Activated CD4-positive, alpha-beta memory T cell treated with anti-CD3 and anti-CD28 coated beads, Interleukin-2, amount 10 ng/mL, durations not matched to agents 7 days and 5 days (primary cell): ENCODE measurements at places on chromosomes 13 and 19.

- no peak for DNase-seq
Observed at GRCh38 chr19:18704054-18704453, 20.6 kb downstream of the CRTC1 start.

DNA sequence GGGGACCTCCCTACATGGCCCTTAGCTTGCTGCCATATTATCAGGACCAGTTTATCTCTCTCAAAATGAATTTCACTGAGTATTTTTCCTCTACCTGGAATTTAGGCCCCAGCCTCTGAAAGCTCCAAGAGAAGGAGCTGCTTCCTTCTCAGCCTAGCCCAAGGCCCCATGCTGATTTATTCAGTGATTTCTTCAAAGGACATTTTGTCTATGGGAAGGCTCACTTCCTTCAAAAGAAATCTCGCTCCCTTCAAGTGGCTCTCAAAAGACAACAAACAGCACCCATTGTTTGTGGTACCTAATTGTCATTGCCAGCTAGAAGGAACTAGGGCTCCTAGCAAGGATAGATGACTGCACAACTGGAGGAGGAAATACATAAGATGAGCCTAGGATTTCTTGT, 172.4 kb downstream of the SLC7A1 start:
- no peak for DNase-seq

DNA sequence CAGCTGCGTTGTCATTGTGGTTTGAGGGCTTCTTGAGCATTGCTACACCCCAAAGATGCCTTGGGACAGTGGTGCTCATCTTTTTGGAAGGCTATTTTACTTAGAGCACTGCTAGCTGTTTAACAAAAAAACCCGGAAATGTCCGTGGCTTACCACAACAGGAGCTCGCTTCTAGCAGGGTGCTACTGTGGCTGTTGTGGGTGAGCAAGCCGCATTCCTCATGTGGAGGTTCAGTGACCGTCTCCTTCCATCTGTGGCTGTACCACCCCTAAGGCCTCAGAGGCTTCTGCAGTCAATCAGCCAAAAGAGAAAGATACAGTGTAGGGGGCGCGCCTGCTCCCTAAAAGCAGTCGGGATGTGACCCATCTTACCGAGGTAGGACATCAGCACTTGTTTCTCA, 1004.2 kb downstream of the UQCRFS1 start:
- DNase-seq: no peak

DNA sequence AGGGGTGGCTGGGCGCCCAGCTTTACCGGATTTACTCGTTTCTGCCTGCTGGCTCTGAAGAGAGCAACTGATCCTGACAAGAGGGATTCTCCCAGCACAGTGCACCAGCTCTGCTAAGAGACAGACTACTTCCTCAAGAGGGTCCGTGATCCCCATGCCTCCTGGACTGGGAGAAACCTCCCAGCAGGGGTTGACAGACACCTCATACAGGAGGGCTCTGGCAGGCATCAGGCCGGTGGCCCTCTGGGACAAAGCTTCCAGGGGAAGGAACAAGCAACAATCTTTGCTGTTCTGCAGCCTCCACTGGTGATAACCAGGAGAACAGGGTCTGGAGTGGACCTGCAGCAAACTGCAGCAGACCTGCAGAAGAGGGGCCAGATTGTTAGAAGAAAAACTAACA, 1192.5 kb upstream of the PRR20A start:
- DNase-seq: no peak

- no peak for DNase-seq
Observed at GRCh38 chr13:102237230-102237629, 164.6 kb downstream of the FGF14 start.
